Osteoblast (primary cell): ENCODE measurements at places on chromosomes 7 and 10. TPM values are rescaled to one million over a fixed set of nuclear protein-coding genes. Genes with fewer than 3 reads are reported as not detected.

The LRMDA gene
- 17.1 and 18.5 TPM in 2 replicates for total RNA-seq

The TMEM229A gene
- total RNA-seq = not detected in 2 replicates

The THSD7A gene
- total RNA-seq = under 0.01 TPM in 2 replicates

The DENND2A gene
- total RNA-seq = 0.36 and 0.59 TPM in 2 replicates

The CPA2 gene
- not detected in 2 replicates for total RNA-seq

The CCL26 gene
- total RNA-seq = 1.1 and 1.5 TPM in 2 replicates

The NUPR2 gene
- total RNA-seq = not detected in 2 replicates

The INPP5A gene
- total RNA-seq = 20.9 and 22.8 TPM in 2 replicates

The GPC2 gene
- 1.4 and 1.8 TPM in 2 replicates for total RNA-seq

The PTPN20 gene
- 8.0 and 9.1 TPM in 2 replicates for total RNA-seq

The ARHGAP22 gene
- total RNA-seq = 45.6 and 50.1 TPM in 2 replicates

The TNRC18 gene
- total RNA-seq = 61.3 and 83.6 TPM in 2 replicates

The STRA8 gene
- total RNA-seq = not detected in 2 replicates

The PVRIG gene
- not detected in 2 replicates for total RNA-seq

The UBTD1 gene
- total RNA-seq = 29.0 and 32.7 TPM in 2 replicates

The SEMA4G gene
- total RNA-seq = under 0.01 and 0.29 TPM in 2 replicates

The CNPY1 gene
- not detected in 2 replicates for total RNA-seq

The CHST12 gene
- total RNA-seq = 3.8 and 4.0 TPM in 2 replicates

The ASB10 gene
- not detected in 2 replicates for total RNA-seq

The OPN4 gene
- total RNA-seq = not detected in 2 replicates

The CDH23 gene
- under 0.01 and 0.36 TPM in 2 replicates for total RNA-seq

The CD36 gene
- 22.8 and 39.8 TPM in 2 replicates for total RNA-seq

The LANCL2 gene
- 17.4 and 19.2 TPM in 2 replicates for total RNA-seq

The OR2A1 gene
- total RNA-seq = 0.29 and 0.36 TPM in 2 replicates

The RARRES2 gene
- 18.3 and 26.1 TPM in 2 replicates for total RNA-seq

The ACSL5 gene
- 5.1 and 8.0 TPM in 2 replicates for total RNA-seq

The CUTC gene
- 11.8 and 13.8 TPM in 2 replicates for total RNA-seq

The FEZF1 gene
- total RNA-seq = not detected in 2 replicates

The NRG3 gene
- not detected in 2 replicates for total RNA-seq

The SMO gene
- total RNA-seq = 19.9 and 23.9 TPM in 2 replicates

The C10orf67 gene
- not detected in 2 replicates for total RNA-seq

The SLC13A1 gene
- not detected in 2 replicates for total RNA-seq

The NODAL gene
- total RNA-seq = not detected in 2 replicates

The FRMD4A gene
- 41.3 and 42.4 TPM in 2 replicates for total RNA-seq

The GDI2 gene
- 684 and 730 TPM in 2 replicates for total RNA-seq

The GPR146 gene
- total RNA-seq = 3.5 and 5.1 TPM in 2 replicates

The INA gene
- 0.29 and 0.36 TPM in 2 replicates for total RNA-seq

The AKR1C2 gene
- total RNA-seq = 38.6 and 46.0 TPM in 2 replicates

The ZPBP gene
- not detected in 2 replicates for total RNA-seq

The HSPA12A gene
- 10.0 and 10.9 TPM in 2 replicates for total RNA-seq
